Bronchial smooth muscle cell (primary cell): ENCODE measurements at places on chromosomes 16 and 17. TPM values are rescaled to one million over a fixed set of nuclear protein-coding genes. Genes with fewer than 3 reads are reported as not detected.

NPIPB9 gene
- 2.4 TPM in 1 of 2 replicates, not detected in the other for total RNA-seq

RNF112 gene
- 0.34 and 1.4 TPM in 2 replicates for total RNA-seq

SNX20 gene
- not detected in 2 replicates for total RNA-seq

NETO2 gene
- 1.4 and 3.3 TPM in 2 replicates for total RNA-seq

SMIM5 gene
- not detected in 2 replicates for total RNA-seq

GJD3 gene
- 2.4 and 3.0 TPM in 2 replicates for total RNA-seq

CDC6 gene
- 0.94 and 1.7 TPM in 2 replicates for total RNA-seq

CA5A gene
- total RNA-seq, result not detected in 2 replicates

BIRC5 gene
- total RNA-seq, result 6.3 and 15.4 TPM in 2 replicates

SLC5A10 gene
- total RNA-seq, result not detected in 2 replicates

ODAD4 gene
- 0.26 and 1.1 TPM in 2 replicates for total RNA-seq

BCAR1 gene
- 17.5 and 18.5 TPM in 2 replicates for total RNA-seq

KRTAP1-1 gene
- not detected in 2 replicates for total RNA-seq

VMO1 gene
- total RNA-seq, result 1.1 and 1.2 TPM in 2 replicates

KRT31 gene
- not detected in 2 replicates for total RNA-seq

CAPNS2 gene
- 1.0 and 1.7 TPM in 2 replicates for total RNA-seq

MFAP4 gene
- 47.1 and 105 TPM in 2 replicates for total RNA-seq

MRPL12 gene
- total RNA-seq, result 3.5 and 7.6 TPM in 2 replicates

PERCC1 gene
- not detected in 2 replicates for total RNA-seq

ALOXE3 gene
- total RNA-seq, result under 0.01 TPM in 1 of 2 replicates, not detected in the other

HIC1 gene
- 32.2 and 32.5 TPM in 2 replicates for total RNA-seq

HOXB3 gene
- 3.8 and 10.2 TPM in 2 replicates for total RNA-seq

SCNN1G gene
- total RNA-seq, result not detected in 2 replicates

CCL4L2 gene
- 0.17 TPM in 1 of 2 replicates, not detected in the other for total RNA-seq

LRRC3C gene
- total RNA-seq, result not detected in 2 replicates

ZNF778 gene
- total RNA-seq, result 11.3 and 15.7 TPM in 2 replicates

SLC12A3 gene
- total RNA-seq, result under 0.01 TPM in 1 of 2 replicates, not detected in the other

KRT15 gene
- total RNA-seq, result 0.63 and 1.2 TPM in 2 replicates

CCL17 gene
- not detected in 2 replicates for total RNA-seq

ZNF750 gene
- total RNA-seq, result 0.09 TPM in 1 of 2 replicates, not detected in the other

TBC1D26 gene
- under 0.01 and 0.09 TPM in 2 replicates for total RNA-seq

ESRP2 gene
- total RNA-seq, result 0.09 and 0.16 TPM in 2 replicates

SARM1 gene
- total RNA-seq, result 3.9 and 7.2 TPM in 2 replicates

VPS35 gene
- total RNA-seq, result 71.1 and 91.9 TPM in 2 replicates

MAF gene
- 7.1 and 29.0 TPM in 2 replicates for total RNA-seq

CPNE7 gene
- 9.2 and 30.4 TPM in 2 replicates for total RNA-seq

OR3A3 gene
- not detected in 2 replicates for total RNA-seq
